Hematopoietic multipotent progenitor cell treated with erythropoietin and hydrocortisone succinate and interleukin-3 and kit ligand, for 6 days (in vitro differentiated cells): ENCODE measurements at places on chromosomes 16 and 17.
A peak's percentile ranks its signal among the peaks of the same experiment; 100 is the strongest.

- no peak for DNase-seq
Observed at GRCh38 chr16:56534847-56535383, 15.1 kb upstream of the BBS2 start.

DNA sequence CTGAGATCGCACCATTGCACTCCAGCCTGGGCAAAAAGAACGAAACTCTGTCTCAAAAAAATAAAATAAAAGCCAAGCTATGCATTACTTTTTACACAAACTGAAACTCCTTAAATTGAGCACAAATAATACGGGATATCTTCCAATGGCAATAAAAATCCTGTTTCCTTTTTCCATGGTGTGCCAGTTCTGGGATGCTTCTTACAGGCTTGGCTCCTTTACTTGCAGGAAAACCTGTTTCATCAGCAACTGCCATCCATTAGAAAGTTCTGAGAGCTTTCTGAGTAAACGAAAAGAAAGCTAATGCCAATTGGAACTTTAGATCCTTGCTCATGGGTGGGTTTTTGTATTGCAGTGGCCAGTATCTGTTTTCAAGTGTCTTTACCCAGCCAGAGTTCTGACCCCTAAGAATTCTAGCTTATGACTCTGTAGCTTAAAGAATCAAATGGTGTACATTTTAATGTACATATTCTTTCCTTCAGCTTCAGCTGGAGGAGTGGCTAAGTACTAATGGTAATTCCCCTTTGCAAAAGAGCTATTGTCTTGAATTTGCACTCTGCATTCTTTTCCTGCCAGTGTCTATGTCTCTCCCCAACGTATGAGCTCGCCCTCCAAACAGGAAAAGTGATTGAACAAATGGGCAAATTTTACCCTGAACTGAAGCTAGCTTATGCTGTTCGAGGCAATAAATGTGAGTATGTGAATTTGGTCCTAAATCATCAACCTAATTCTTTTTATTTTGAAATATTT lies 21.5 kb upstream of the DDX19A start:
- no peak for DNase-seq

DNA sequence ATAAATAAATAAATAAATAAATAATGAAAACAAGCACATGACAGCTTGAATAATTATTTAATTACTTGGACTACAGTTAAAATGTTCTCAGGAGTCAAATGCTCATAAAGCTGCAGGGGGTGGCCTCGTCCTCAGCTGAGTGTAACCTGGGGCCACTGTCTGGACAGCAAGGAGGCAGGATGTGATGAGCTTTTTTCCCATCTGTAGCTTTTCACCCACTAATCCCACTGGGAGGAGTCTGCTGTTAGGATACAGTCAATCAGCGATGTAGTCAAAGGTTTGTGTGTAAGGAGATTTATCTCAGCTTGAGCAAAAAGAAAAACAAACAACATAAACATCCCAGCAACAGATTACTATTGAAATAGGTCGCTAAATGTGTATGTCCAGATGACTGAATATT lies 22.5 kb downstream of the ZCCHC14 start:
- DNase-seq: no peak

DNA sequence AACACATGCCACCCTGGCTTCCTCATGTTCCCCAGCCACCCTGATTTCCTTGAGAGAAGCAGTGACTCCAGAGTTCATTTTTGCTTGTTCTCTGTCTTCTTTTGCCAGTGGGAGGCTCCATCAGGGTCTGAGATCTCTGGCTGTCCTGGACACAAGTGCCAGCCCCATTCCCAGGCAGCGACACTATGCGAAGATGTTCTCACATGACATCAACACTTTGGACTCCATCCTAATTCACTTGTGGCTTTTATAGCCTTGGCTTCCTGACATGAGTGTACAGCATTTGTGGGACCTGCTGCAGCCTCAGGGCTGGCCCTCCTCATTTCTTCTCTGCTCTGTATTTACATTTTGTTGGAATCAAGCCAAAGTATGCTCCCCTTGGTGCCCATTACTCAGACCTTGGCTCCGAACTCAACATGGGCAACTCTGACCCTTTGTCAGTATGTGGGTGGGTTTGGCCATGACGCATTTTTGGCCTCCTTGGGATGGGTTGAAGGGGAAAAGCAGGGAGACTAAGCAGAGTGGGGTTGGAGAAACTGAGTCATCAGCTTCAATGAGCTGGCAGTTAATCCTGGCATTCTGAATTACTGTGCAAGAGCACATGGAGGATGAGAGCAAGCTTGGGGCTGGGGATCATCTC lies 119.0 kb upstream of the EEF2KMT start:
- no peak for DNase-seq

DNA sequence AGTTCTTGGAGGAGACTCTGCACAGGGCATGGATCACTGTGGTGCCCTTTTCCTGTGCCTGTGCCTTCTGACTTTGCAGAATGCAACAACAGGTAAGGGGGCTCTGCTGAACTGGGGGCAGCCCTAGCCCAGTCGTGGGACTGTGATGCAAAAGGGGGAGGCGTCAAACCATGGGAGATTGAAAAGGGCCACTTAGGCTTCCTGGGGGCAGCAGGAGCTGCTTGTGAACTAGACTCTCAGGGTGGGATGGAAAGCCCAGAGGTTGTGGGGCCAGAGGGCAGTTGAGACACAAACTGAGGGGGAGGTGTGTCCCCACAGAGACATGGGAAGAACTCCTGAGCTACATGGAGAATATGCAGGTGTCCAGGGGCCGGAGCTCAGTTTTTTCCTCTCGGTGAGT lies 19.6 kb downstream of the ADGRG5 start:
- no peak for DNase-seq

GRCh38 chr17:67750067-67750466 lies 32.3 kb downstream of the NOL11 start:
- no peak for DNase-seq

- DNase-seq: no peak
Observed at GRCh38 chr17:32806646-32807045, 70.3 kb downstream of the MYO1D start.

- DNase-seq: no peak
Observed at GRCh38 chr16:20916289-20916688, 15.7 kb downstream of the LYRM1 start.

DNA sequence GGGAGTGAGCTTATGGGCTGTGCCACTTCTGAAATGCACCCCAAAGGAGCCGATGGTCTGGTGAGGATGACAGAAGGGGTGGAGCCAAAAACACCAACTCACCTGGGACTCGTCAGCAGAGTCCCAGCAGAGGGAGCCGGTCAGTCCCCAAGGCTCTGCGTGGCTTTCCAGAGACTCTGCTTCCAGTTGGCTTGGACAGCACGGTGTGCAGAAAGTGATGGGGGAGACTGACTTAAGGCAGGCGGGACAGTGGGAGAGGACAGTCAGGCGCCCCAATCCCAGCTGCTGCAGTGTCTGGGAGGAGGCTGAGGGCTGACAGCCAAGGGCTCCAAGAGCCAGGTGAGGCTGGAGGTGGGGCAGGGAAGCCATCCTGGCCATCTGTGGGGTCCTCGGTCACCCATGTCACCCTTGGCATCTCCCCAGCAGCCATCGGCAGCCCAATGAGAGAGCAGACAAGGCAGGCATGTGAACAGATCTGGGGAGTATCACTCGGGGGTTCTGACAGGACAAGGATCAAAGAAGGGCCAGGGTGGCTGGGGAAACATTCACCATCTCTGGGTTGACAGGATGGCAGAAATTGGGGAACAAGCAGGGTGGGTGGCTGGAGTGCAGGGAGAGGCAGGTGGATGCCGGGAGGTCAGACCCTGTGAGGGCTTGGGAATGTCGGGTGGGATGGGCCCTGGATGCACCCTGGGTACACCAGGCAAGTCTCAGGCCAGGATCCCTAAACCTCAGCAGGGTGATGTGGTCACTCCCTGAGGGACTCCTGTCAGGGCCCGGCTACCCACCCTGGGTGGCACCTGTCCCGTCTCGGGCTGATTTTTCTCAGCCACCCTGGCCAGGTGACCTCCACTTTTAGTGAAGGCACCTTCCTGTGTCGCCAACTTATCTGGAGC lies 8.9 kb upstream of the KRTAP17-1 start:
- DNase-seq: no peak

- DNase-seq: peak; percentile 72
Observed at GRCh38 chr17:49968405-49969133, 421 bp upstream of the DLX4 start.

DNA sequence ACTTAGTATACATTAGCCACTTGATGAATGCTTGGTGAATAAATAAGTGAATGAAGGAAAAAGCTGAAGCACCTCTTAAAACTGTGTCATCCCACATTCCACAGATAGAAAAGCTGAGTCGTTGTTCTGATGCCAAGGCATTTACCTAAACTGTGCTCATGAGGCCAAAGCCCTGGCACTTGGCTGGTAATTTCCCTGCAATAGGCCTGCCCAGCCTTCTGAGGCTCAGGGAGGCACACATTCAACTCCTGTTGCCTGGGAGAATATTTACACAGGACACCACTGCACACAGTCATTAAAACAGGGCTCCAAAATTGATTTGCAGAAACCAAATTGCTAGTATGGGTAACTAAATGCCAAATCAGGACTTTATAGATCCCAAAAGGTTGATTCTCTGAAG lies 333.0 kb upstream of the C16orf82 start:
- no peak for DNase-seq

GRCh38 chr17:76138234-76138895 lies 2.7 kb downstream of the FOXJ1 start:
- no peak for DNase-seq

- no peak for DNase-seq
Observed at GRCh38 chr16:46763147-46763546, 15.0 kb upstream of the MYLK3 start.

DNA sequence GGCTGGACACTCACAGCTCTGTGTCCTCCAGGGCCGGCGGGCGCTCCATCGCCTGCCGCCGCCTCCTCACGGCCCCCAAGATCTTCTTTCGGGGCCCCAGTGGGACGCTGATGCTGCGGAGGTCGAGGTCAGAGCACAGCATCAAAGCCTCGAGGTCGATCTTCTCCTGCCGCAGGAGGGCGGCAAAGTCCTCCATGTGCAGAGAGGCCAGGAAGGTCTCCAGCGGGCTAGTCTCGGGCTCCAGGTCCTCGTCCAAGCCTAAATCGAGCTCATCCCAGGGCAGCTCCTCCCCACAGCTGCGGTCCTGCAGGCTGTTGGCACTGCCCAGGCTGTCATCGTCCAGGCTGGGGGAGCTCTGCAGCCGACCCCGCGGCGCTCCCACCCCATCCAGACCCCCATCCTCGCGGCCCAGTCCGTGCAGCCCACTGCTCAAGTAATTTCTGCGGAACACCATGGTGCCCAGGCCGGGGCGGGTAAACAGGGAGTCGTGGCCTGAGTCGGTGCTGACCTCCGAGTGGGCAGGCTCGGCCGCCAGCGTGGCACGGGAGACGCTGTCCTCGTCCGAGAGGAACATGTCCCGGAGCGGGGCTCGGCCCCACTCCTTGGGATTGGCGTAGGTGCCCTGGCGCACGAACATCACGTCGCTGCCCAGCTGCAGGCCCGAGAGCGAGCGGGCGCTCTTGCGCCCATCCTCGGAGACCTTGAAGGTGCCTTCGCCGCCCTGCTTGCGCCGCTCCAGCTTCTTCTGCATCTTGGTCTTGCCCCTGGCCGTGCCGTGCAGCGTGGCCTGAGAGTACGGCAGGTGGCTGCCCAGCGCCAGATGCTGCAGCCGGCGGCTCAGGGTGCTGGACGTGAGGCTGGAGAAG lies 3.4 kb downstream of the USH1G start:
- DNase-seq: peak; percentile 54

GRCh38 chr17:44024271-44024663 lies 9.5 kb upstream of the TMEM101 start:
- DNase-seq: no peak

GRCh38 chr16:72612718-72613117 lies 435.2 kb downstream of the ZFHX3 start:
- DNase-seq: no peak

- no peak for DNase-seq
Observed at GRCh38 chr16:19715566-19715965, 2.5 kb downstream of the KNOP1 start.

GRCh38 chr17:76527430-76528111 lies 9.9 kb downstream of the CYGB start:
- no peak for DNase-seq

GRCh38 chr16:24049113-24049512 lies 207.0 kb upstream of the CACNG3 start:
- DNase-seq: no peak

DNA sequence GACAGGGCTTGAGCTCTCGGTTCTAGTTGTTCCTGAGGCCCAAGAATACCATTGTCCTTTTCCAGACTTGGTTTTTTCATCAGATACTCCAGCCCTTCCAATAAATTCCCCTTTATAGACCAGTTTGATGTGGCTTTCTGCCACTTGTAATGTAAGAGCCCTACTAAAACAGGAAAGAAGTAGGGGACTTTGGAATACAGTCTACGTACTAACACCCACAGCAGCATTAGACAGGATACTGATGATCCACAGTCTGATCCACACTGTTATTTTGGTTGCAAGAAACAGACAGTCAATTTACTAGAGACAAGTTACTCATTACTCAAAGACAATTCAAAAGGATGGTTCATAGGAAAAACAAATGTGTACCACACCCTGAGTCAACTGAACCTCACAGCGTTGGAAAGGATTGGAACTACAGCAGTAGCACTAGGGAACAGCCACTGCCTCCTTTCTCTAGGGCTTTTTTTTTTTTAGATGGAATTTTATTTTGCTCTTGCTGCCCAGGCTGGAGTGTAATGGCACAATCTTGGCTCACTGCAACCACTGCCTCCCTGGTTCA lies 45.9 kb upstream of the MED13 start:
- DNase-seq: no peak

DNA sequence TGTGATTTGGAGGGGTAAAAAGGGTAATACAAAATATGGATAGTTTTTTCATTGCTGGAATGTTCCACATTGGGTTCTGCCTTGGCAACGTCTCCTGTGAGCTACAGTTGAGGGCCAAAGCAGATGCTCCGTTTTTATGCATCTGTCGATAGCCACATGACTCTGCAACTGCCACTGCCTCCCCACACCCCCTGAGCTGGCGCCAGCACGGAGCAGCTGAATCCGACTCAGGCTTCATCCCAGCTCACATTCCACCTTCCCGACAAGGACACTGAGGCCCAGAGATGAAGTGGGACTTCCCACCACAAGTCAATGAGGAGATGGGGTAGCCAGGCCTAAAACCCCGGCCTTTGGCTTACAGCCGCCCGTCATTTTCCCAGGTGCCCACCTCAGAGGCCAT lies 334.1 kb downstream of the CDH13 start:
- no peak for DNase-seq

- DNase-seq: no peak
Observed at GRCh38 chr17:61133853-61134252, 265.8 kb upstream of the TBX2 start.

DNA sequence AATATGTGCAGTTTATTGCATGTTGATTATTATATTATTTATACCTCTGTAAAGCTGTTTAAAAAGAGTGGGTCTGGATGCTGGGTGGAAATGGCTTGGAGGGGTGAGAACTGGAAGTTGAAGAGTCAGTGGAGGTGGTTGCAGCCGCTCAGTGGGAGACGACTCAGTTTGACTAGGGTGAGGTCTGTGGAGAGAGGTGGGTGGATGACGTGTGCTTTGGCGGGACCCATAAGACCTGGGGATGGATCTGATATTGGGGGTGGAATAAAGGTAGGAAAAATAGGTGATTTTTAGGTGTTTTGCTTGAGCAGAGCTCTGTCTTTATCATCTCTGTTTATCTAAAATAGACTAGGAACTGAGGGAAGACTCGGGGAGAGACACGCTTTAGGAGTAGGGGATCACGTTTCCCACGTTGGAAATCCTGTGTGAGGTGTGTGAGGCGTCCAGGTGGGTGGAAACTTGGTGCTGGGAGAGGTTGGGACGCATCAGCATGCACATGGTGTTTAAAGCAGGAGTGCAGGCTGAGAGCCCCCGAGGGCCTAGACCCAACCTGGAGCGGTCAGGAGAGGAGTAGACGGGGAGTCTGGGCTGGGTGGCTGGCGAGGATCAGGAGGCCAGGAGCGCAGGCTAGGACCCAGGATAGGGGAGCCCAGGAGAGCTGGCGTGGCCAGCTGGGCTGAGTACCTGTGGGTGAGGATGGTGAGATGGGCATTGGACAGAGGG lies 17.2 kb downstream of the NT5M start:
- DNase-seq: no peak
